Activated CD4-positive, alpha-beta T cell treated with anti-CD3 and anti-CD28 coated beads, Interleukin-2, amount 50 U/mL, for 24 hours (primary cell): ENCODE measurements at places on chromosomes 7 and 10.

- DNase-seq, result no peak
Observed at GRCh38 chr10:31949266-31949665, 20.6 kb upstream of the ARHGAP12 start.

- no peak for DNase-seq
Observed at GRCh38 chr7:22728401-22729029, 1.5 kb downstream of the IL6 start.

- peak; percentile 59 for DNase-seq
Observed at GRCh38 chr10:62817766-62818425, 1.7 kb upstream of the EGR2 start.

DNA sequence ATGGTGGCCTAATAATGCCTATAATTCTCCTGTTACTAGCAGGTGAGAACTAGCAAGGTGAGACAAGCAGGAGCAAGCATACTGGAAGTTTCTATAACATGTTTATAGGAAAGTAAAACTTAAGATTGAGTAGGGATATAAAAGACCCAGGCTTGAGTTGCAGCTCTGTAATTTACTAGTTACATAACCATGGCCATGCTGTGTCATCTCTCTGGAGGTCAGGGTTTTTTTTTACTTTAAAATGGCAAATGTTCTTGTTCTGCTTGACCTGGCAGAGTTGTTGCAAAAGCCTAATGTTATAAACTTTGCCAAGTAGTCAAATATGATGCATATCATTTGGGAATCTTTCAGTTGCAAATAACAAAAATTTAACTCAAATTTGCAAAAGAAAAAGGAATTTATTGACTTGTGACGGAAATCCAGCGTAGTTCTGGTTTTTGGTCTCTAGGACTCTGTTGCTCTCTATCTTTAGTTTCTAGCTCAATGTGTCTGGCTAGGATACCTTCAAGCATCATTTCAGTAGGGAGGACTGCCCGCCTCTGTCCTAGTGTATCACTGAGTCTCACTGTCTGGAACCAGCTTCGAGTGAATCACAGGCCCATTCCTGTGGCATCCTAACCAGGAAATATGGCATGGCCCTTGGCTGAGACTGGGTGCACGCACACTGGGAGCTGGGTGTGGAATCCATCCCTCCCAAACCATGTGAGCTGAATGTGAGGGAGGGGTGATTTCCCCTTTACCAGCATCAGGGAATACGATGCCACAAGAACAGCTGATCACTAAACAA, 67.9 kb downstream of the ADAM22 start:
- no peak for DNase-seq

DNA sequence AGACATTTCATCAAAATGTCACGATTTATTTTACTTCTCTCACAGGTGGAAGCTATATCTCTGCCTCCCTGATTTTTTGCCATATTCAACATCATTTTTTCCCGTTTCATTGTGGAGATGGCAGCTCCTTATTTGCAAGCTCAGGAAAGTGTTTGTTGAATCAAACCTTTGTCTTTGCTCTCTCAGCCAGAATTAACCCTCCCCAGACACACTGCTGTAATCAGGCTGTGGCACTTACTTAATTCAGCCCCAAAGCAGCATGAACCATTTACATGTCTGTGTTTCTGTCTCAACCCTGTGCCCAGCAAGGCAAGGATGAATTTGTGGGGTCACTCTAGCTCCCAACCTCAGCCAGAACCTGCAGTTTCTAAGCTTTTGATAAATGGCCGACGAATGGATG, 397.2 kb downstream of the TCERG1L start:
- DNase-seq, result no peak

DNA sequence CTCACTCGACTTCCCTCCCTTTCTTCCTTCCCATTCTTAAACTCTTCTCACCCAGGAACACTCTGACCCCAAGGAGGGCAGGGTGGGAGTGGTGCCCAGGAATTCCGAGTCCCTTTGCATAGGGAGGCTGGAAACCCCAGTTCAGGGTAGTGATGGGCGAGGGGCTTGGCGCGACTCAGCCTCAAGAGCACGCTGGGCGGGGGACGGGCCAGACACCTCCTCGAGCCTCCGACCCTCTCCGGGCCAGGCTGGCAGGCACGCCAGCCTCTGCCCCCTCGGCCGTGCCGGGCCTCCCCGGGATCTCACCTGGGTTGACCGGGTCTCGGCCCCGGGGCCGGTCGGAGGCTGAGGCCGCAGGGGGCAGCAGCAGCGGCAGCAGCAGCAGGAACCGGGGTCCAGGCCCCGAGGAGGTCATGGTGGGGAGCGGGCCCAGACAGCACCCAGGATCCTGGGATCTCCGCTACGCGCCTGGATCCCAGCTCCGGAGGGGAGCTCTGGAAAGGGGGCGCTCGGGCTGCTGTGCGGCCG, 457 bp downstream of the PLOD3 start:
- no peak for DNase-seq

GRCh38 chr10:100736809-100737354, 8.5 kb upstream of the PAX2 start:
- DNase-seq, result no peak
